ENCODE measurements at places on chromosomes 7 and 10.

GRCh38 chr10:96642973-96643372 lies 56.2 kb upstream of the TM9SF3 start:
- DNase-seq: no peak

DNA sequence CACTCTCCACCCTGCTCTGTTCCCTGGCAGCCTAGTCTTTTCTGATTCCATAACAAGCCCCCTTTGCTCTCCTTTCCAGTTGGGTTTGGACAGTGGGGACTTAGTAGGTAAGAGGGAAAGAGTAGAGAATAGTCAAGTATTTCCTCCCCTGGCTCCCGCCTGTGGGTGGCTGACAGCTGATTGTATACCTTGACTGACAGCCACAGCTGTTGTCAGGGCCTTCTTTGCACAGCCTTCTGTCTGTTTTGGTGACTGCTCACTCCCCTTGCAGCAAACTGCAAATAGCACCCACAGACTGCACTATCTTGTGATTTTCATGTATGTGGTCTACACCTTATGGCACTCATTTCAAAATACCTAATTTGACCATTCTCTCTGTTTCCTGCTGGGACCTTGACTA lies 486.3 kb downstream of the ACTR3B start:
- no peak for DNase-seq

DNA sequence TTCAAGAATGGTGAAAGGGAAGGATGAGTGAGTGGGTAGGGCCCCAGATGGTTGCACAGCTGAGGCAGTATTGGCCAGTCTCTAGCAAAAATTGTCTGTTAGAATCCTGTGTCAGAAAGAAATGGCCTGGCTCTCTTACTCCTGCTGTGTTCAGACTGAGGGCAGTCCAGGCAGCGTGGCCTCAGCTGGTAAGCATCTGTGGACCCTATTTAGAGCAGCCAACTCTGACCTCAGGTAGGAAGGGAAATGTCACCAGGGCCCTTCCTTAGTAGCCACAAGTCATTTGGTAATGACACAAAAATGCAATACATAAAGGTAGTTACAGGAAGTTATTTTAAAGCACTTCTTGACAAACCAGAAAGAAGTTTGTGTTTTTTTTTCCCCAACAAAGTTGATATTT lies 1194.7 kb downstream of the CNTNAP2 start:
- no peak for DNase-seq

DNA sequence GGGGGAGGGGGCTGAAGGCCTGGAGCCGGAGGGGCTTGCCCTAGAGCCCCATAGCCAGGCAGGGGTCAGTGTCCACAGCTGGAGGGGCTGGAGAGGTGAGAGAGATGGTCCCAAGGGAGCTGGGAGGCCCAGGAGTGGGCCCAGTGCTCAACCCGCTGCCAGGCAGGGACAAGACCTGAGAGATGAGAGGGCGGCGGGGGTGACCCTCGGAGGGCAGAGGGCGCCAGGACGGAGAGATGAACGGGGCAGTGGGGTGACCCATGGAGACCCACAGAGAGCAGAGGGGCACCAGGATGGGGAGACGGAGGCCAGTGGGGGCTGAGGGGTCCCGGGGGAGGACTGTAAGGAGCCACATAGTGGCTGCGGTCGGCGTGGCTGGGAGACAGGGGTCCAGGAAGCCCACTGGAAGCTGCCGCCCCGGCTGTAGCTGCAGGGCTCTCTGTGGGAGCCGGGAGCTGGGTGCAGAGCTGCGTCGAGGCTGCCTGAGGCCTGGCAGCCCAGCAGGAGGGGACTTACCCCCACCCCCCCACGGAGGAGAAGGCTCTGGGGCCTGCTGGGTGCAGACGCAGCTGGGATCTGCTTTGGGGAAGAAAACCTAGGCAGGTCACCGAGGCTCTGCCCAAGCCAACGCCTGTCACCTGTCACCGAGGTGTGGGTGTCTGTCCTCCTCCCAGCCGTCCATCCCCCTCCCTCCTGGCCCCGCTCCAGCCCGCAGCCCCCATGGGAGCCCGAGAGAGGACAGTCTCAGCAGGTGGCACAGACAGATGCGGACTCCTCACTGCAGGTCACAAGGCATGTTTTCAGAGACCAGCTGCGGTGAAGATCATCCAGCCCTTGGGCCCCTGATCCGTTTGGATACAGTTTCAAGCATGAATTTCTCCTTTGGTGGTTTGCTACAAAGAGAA lies 25.1 kb downstream of the PWWP2B start:
- DNase-seq: no peak

GRCh38 chr10:128865436-128866195 lies 601.4 kb upstream of the MGMT start:
- DNase-seq: no peak

GRCh38 chr7:13411636-13412035 lies 577.8 kb downstream of the ETV1 start:
- DNase-seq: no peak

GRCh38 chr7:22447008-22447407 lies 53.0 kb downstream of the STEAP1B start:
- no peak for DNase-seq

DNA sequence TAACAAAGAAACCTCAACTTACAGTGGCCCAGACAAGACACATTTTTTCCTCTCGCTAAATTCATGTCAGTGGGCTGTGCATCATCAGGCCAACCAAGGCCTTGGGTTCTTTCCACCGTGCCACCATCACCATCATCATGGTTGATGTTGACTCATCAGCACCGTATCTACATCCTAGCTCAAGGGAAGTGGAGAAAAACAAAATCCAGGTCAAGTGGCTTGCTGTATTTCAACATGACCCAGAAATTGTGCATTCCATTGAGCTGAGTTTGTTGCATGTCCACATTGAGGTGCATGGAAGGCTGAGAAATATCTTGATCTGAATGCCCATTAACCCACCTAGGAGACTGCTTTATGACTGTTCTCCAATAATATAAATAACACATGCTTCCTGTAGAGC lies 312.4 kb upstream of the CDC14C start:
- no peak for DNase-seq

GRCh38 chr10:15469111-15469510 lies 98.0 kb upstream of the FAM171A1 start:
- DNase-seq: no peak

DNA sequence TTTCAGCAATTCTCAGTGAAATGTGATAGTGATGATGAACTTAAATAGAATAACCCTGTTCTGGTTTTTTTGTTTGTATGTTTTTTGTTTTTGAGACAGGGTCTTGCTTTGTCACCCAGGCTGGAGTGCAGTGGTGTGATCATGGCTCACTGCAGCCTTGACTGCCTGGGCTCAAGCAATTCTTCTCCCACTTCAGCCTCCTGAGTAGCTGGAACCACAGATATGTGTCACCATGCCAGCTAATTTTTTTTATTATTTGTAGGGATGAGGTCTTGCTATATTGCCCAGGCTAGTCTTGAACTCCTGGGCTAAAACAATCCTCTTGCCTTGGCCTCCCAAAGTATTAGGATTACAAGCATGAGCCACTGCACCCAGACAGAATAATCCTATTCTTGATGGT lies 14.3 kb upstream of the COL17A1 start:
- no peak for DNase-seq

GRCh38 chr7:42348071-42348470 lies 111.1 kb upstream of the GLI3 start:
- DNase-seq: no peak

GRCh38 chr10:93215312-93215711 lies 141.6 kb downstream of the CYP26A1 start:
- no peak for DNase-seq

GRCh38 chr10:6274040-6274439 lies 71.3 kb downstream of the PFKFB3 start:
- DNase-seq: no peak

DNA sequence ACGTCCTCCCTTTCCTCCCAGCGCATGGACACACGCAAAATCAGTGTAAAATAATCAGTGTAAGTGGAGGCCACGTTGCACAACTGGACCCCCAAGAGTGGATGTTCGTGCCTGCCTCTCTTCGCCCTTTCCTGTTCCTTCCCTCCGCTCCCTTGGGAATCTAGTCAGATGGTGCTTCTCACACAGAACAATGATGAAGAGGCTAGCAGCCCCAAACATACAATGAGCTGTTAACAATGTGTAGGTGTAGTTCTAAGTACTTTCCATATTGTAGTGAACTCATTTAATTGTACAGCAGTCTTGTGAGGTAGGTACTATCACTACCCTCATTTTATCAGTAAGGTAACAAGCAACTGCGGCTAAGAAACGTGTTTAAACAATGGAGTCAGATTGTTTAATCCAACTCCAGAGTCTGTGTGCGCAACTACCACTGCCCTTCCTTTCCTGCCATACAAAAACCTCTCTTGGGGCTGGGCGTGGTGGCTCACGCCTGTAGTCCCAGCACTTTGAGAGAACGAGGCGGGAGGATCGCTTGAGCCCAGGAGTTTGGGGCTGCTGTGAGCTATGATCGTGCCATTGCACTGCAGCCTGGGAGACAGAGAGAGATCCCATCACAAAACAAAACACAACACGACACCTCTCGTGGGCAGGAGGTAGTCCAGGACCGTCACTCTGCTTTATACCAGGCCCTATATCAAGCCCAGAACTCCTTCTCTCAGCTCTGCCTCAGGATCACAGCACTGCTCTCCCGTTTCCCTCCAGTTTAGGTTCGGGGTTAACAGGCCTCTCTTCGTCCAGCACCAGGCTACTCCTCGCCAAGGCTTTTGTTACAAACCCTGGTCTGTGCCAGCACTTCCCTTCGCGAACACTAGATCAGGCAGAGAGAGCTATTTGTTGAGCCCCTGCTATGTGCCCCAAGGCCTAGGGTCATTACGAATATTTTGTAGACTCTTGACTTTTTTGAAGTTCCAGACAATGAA lies 1.1 kb downstream of the FKBP9 start:
- no peak for DNase-seq

DNA sequence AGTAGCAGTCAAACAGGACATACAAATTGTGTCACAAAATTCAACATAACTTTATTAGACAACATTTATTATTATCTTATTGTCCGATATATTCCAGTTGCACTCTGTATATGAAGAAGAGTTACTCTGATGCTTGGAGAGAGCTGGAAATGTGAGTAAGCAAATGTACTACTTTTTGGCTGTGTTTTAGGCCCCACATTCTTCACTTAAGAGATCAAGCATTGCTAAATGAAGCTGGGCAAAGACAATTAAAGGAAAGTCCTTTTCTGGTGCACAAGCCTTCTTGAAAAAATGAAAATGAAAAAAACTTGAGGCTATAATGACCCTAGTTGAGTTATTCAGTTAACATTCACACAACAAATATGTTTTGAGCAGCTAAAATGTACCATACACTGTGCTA lies 26.1 kb downstream of the MYPN start:
- no peak for DNase-seq

Measured in AG04449 (cell line).